Stimulated activated CD4-positive, alpha-beta T cell treated with anti-CD3 and anti-CD28 coated beads, Interleukin-1b, Interleukin-23, amount 100 ng/mL, for 1 hour (primary cell): ENCODE measurements at places on chromosomes 6 and 20.

GRCh38 chr20:63164484-63165355 is 51.2 kb downstream of the YTHDF1 start:
- DNase-seq: no peak

GRCh38 chr6:25254671-25255070 is 24.5 kb upstream of the CARMIL1 start:
- DNase-seq: no peak

GRCh38 chr20:37945091-37945547 is 42.2 kb downstream of the VSTM2L start:
- DNase-seq: no peak

GRCh38 chr20:24572140-24572539 is 102.7 kb downstream of the SYNDIG1 start:
- DNase-seq: no peak

DNA sequence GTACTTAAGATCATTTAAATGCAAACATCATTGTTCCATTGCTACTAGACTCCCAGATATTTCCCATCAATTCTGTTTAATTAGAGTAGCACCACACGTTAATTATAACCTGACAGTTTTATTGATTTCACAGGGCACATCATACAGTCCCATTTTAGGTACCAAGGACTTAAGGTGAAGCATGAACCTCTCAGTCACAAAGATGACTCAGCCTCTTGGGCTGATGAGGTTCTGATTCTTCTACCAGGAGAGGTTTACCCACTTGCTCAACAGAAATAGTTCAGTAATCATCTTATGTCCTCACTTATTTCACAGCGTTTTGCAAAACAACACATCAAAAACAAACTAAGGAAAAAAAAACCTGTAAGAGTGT is 98.5 kb downstream of the HIVEP2 start:
- no peak for DNase-seq

GRCh38 chr20:53138454-53139262 is 166.5 kb downstream of the TSHZ2 start:
- no peak for DNase-seq

DNA sequence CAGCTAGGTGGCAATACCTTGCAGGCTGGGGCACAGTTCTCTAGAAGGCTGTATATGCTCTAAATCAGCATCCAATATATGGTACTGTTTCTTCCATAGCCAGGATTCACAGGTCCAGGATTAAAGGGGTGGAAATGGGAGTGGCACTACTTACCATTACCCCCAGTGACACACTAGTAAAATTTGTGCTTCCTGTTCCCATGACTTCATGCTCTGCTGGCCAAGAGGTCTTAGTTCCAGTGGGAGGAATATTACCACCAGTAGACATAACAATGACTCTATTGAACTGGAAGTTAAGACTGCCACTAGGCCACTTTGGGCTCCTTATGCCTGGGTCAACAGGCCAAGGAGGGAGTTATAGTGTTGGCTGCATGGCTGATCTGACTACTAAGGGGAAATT is 174.3 kb upstream of the TNFAIP3 start:
- no peak for DNase-seq

- DNase-seq: no peak
Observed at GRCh38 chr6:154522576-154522975, 12.1 kb upstream of the CNKSR3 start.

GRCh38 chr20:13809373-13809772 is 24.5 kb downstream of the NDUFAF5 start:
- DNase-seq: no peak

GRCh38 chr20:50575865-50576720 is 65.9 kb downstream of the PTPN1 start:
- peak; percentile 36 for DNase-seq

- DNase-seq: no peak
Observed at GRCh38 chr6:20158676-20159075, 53.6 kb downstream of the MBOAT1 start.

GRCh38 chr6:121497970-121498375 is 62.5 kb downstream of the GJA1 start:
- no peak for DNase-seq

DNA sequence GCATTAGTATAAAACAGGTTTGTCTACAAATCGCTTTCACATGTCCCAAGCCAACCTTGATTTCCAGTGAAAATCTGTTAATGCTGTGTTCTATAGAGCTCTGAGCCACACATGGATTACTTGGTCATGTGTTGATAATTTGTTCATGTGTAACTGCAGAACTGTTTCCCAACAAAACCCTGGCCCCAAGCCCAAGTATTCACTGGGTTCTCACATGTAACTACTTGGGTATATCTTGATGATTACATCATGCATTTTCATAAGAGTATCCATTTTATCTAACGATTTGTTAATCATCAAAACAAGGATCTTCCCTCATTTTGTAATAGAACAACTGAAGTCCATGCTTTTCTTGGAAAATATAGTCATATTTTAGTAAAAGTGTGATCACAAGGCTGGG is 657.6 kb downstream of the PRKN start:
- no peak for DNase-seq

GRCh38 chr20:36097337-36098151 is 57.0 kb upstream of the EPB41L1 start:
- DNase-seq: no peak

DNA sequence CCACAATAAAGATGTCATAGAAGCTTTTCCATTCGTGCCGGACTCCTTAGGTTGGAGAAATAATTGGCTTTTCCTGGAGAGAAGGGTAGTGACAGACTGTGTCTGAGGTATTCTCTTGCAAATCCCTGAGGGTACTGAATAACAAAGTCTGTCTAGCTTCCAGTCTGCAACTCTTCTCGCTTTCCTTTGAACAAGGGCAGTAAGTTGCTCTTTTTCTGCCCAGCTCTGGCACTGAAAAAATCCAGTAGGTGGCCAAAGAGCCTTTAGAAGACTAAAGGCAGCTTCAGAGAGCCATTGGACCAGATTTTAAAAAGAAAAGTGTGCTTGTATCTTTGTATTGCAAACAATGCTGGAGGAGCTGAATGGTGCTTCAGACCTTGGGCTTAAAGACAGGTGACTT is 20.7 kb upstream of the RREB1 start:
- DNase-seq: no peak

GRCh38 chr6:31465185-31465536 is 32.8 kb upstream of the MICB start:
- DNase-seq: no peak

GRCh38 chr6:43490523-43490939 is 13.2 kb downstream of the TJAP1 start:
- DNase-seq: no peak

DNA sequence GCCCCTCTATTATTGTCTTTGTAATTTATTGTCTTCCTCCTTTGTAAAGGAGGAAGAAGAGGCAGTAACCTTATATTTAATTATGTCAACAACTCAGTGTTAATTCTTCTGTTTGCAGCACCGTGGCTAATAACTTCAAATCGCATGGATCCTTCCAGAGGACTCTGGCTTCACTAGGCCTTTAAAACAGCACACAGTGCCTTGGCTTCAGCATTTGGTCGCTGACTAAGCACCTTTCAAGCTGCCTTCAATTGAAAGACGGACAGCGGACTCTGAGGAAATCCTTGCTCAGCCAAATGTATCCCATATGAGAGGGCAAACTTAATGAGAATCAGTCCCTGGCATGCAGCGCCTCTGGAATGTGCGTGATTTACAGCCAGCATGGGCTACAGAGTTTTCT is 64.2 kb downstream of the SGK1 start:
- no peak for DNase-seq

DNA sequence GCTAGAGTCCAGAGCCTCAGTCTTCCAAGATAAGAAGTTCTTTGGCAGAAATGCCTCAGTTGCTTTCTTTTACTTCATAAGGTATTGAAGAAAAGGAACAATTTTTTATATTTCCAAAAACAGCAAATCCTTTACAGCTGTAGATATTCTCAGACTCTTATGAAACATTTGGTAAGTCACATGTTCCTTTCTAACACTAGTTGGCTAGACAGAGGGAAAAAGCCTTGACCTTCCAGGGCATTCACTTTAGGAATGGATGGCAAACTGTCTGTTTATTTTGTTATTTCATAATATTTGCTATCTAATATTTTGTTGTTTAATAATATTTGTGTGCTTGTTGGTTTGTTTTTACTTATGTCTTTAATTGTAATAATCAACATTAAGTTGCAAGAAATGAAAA is 140.8 kb downstream of the PTPRK start:
- no peak for DNase-seq

- no peak for DNase-seq
Observed at GRCh38 chr6:4920914-4921410, 82.9 kb downstream of the RPP40 start.

GRCh38 chr6:53796451-53796780 is 1.6 kb downstream of the LRRC1 start:
- no peak for DNase-seq

- DNase-seq: no peak
Observed at GRCh38 chr6:105304366-105304765, 98.5 kb downstream of the PREP start.

DNA sequence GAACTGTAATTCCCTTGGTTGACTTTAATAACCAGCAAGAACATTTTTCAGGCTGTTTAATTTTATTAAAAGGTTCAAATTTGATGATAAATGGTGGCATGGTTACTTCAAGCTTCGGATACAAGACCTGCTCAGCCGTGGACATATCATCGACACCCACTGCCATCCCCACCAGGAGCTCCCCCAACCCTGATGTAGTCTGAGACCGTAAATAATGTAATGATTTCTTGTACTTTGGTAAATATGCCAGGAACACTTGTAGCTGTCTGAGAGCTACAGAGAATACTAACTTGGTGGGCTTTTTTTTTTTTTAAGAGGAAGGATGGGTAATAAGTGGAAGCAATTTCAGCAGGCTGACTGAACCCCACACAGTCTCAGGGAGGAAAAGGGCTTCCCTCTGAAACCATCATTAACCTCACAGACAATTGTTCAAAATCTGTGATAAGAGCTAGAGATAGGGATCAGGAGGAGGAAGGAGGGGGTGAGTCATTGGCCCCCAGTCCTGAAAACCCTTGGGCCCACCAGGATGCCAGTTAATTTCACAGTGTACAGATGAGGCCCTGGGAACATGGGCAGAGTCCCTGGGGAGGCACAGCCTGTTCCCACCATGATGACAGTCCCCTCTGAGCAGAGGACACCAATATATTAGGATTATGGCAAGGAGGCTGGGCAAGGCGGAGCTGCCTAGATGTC is 56.0 kb downstream of the APCDD1L start:
- no peak for DNase-seq

DNA sequence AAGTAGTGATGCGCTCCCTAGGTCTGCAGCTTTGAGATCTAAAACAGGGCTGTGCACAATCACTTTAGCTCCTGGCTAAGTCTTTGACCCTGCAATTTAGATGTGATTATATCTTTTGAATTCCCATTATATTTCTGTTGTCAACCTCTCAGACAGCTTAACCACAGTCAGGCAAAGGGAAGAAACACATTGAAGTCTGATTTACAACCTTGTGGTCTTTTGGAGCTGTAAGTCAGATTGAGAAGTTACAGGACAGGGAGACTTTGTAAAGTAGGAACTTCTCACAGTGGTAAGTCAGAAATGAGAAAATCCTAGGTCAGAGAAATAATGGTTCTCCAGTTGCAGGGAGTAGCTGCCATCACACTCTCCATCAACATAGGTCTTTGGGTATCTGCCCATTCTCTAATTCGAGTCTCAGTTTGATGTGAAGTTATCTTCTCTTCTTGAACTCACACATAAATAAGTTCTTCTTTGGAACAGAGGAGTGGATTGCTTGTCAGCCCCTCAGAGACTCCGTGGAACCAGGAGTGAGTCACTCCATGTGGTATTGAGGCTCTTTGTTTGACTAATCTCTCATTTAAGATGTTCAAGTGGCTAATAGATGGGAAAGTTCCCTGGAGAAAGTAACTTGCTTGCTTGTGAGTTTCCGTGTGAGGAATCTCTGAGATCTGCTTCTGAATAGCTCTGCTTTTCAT is 35.0 kb upstream of the SGK1 start:
- no peak for DNase-seq

DNA sequence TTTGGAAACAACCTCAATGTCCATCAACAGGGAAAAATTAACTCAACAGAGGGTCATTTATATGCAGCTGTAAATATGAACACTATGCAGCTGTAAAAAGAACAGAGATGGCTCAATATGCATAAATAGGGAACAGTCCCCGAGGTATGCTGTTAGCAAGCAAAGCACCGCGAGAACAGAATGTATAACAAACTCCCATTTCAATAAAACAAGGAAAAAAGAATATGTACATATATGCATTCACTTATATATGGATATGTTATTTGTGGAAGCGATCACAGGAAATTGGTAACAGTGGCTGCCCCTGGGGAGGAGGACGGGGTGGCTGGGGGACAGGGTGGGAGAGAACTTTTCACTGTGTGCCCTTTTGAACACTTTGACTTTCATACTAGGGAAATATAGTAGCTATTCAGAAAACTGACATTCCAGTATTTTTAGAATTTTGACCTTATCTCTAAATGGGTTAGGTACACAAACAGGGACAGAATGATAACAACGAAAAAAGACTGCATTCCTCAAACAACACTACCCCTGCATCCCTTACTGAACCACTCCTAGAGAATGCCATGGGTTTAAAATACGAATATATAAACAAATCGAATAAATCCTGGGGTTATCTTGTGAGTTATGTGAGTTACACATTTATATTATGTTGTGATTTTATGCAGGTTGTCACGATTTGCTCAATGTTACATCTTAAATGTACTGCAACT is 64.5 kb downstream of the KCNB1 start:
- DNase-seq: no peak

- no peak for DNase-seq
Observed at GRCh38 chr6:30641048-30641447, 5.9 kb upstream of the C6orf136 start.

DNA sequence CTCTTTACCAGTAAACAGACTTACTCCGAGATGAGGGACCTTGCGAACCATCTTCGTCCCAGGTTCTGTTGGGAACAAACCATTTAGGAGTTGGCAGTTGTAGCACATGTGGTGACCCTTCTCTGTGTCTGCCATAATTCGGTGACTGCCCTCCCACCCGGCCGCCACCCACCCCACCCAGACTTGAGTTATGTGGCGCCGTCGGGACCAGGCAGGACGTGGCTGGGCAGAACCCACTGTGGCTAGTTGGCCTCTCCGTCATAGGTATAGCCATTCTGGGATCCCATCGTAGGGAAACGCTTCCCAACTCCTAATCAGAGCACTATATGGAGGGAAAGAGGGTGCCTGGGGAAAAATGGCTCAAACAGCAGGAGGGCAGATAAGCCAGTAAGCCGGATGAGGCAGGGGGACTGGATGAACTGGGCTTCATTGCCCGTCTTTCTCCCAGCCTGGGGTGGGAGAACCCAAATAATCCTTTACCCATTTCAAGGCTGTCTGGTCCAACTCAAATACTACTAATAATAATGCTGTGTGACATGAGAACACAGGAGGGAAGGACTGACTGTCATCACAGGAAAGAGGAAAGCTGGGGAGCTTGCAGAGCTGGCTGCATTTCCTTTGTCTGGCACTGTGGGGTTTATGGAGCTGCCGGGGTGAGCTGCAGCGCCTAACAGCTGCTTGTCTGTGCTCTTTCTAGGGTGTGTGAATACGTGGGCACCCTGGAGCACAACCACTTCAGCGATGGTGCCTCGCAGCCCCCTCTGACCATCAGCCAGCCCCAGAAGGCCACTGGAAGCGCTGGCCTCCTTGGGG is 73.0 kb upstream of the PBOV1 start:
- DNase-seq: no peak
